ENCODE measurements at places on chromosomes 11 and 22.

- no peak for DNase-seq
Measured at GRCh38 chr22:42924436-42924835, 67.4 kb upstream of the ARFGAP3 start.

DNA sequence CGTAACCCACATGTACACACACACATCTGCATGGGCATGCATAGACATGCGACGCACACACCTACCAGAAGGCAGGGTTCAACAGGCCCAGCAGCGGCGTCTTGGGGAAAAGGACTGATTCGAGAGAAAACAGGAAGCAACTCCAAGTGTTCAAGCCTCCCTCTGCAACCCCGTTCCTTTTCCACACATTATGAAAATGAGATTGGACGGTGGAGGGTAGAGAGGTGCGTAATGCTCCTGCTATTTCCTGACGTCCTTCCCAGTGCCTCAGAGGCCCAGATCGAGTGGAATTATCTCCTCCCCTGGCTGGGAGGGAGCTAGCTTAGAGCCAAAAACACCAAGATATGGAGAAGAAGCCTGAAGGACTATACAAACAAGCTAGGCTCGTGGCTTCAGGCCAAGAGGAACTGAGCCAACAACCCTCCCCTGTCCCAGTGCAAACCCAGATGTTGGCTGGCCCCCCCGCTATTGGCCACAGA lies 289.2 kb downstream of the MN1 start:
- no peak for DNase-seq

DNA sequence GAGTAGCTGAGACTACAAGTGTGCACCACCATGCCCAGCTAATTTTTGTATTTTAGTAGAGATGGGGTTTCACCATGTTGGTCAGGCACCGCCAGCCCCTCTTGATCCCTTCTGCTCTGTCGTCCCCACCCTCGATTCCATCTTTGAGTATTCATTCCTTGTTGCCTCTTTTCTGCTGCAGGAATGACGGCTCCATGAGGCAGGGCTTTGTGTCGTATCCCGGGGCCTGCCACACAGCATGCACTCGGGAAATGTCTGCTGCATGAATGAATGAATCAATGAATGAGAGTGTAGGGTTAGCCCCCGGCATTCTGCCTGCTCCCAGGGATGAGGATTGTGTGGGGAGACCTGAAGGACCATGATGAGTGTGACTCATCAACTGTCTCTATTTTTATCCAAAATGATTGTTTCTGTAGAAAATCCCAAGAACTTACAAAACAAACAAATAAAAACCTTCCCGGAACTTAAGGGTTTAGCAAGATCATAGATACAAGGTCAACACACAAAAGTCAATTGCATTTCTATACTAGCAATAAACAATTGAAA lies 54.6 kb upstream of the SLC22A12 start:
- DNase-seq = no peak

GRCh38 chr11:69010964-69011623 lies 2.0 kb downstream of the MRGPRF start:
- no peak for DNase-seq

DNA sequence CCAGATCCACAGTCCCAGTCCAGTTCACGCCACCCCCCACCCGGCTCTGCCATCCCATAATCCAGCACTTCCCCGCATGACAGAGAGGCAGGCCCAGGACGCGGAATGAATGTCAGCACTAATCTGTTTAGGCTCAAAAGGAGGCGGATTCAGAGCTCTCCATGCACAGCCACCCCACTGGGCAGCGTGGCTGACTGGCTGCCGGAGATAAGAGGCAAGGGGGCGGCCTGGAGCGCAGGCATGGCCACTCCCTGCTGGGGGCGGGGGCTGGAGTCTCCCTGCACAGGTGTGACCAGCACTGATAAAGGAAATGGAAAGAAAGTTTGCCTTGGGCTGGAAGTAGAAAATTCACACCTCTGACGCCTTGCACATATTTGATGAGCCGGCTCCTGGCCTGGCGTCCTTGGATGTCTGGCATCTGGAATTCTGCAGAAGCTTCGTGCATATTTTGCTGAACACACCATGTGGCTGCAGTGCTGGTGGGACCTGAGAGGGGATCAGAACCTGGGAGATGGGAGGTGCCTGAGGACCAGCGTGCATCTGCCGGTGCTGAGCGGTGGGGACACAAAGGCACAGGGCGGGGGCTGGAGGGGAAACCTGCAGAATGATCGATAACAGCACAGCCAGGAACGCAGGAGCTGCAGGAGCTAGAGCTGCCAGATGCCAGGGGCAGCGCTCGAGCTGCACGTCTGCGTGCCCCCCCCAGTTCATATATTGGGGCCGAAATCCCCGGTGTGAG lies 344.4 kb downstream of the CTTN start:
- no peak for DNase-seq

GRCh38 chr11:15720460-15720859 lies 605.7 kb downstream of the INSC start:
- DNase-seq = no peak

DNA sequence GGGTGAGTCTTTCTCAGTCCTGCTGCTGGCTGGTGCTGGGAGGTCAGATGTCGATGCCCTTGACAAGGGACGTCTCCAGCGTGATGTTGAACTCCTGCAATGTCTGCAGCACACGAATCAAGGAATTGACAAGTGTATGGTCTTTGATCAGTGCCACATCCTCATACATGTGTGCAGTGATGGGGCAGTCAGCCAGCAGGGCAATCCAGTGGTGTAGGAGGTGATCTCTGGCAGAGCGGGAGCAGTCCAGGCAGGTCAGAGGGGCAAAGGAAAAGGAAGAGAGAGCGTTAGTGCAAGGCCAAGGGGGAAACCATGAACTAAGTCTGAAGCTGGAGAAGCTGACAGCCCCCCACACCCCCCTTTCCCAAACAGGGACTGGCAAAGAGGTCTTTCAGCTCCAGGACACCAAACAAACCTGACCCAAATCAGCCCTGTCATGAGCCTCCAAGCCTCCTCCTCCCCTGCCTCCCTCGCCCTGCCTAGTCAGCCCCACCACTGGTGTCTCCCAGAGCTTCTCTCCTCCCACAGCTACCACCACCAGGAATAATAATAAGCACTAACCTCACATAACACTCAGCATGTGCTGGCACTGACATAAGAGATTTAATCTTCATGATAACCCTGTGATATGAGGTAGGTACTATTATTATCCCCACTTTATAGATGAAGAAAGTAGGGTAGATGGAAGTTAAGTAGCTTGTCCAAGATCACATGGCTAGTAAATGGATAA lies 48.4 kb upstream of the SCUBE2 start:
- no peak for DNase-seq

- DNase-seq = no peak
Measured at GRCh38 chr11:4071914-4072313, 22.7 kb upstream of the RRM1 start.

DNA sequence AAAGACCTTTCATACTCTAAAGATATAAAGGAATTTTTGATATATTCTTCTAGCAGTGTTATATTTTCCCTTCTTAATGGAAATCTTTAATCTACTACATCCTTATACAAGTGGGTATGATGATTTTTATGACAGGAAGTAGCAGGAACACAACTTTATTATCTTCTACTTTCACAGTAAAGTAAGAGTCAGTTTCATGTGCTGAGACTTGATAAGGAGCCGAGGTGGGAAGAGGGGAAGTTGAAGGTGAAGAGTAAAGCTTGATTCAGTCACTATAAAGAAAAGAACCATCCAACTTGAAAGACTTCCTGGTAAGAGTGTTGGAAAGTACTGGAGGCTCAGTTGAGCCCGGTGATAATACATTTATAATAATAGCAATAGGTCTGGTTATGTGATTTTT lies 82.1 kb upstream of the PTH start:
- DNase-seq = no peak

GRCh38 chr22:30245985-30246813 lies at the start of gene LIF:
Gene LIF (minus strand): TSS chr22:30246759. CDS start chr22:30246695, 64 bp downstream.
- DNase-seq = no peak

GRCh38 chr11:9563196-9563730 lies 10.2 kb upstream of the WEE1 start:
- no peak for DNase-seq

- DNase-seq = no peak
Measured at GRCh38 chr11:102580185-102580951, 44.8 kb downstream of the MMP20 start.

DNA sequence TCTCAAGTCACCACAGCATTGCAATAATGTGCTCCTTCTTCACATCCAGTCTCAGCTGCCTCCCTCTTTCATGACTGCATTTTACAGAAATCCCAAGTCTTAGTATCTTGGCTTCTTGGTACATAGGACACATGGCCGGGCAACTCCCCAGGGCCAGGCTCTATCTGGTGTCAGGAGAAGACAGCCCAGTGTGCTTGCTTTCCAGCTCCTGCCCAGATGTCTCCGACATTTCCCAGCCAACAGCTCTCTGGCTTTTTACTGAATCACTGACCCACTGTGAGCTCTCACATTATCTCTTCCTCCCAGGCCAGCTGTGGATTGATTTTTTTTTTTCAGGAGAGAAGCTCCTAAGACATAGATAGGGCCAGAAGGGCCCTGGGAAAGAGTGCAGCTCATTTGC lies 346.0 kb upstream of the C11orf87 start:
- DNase-seq = no peak

GRCh38 chr11:119167933-119168332 lies 592 bp upstream of the NLRX1 start:
- no peak for DNase-seq

DNA sequence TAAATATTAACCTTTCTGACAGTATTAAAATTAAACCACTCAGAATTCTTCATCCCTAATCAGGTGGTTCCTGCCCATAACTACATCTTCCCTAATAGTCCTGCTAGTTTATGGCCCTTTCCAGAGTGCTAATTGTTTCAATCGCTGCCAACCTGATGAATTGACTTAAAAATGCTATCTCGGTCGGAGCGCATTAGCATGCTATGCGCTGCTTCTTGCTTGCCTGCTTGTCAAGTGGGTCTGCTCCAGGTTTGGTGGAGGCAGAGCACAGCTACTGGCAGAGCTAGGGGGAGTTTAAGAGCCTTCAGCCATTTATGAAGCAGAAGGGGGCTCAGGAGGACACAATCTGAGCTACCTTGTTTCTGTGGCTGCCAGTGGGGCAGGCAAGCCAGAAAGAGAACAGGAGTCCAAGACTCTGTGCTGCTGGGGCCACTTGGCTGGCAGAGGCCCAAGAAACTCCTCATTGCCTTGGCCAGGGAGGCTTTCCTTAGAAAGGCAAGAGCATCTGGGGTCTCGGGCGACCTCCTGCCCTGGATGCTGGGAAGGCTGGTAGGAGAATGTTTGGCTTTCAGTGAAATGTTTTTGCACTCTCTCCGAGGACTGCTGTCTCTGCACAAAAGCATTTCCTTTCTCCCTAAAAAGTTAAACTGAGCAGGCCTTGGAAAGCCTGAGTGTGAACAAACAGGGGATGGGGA lies 62.1 kb upstream of the PHOX2A start:
- DNase-seq = no peak

- no peak for DNase-seq
Measured at GRCh38 chr11:16789560-16790485, 51.4 kb downstream of the C11orf58 start.

All from GM12864 (cell line).